Upper lobe of right lung (tissue), 1 donor: ENCODE measurements at places on chromosomes 7 and 10. TPM values are rescaled to one million over a fixed set of nuclear protein-coding genes. Genes with fewer than 3 reads are reported as not detected.

GRCh38 chr10:51806079-51806835 lies 106.9 kb upstream of the CSTF2T start:
- H3K27me3 ChIP-seq, result no peaks in the 10 kb centered on the region
- H3K4me1 ChIP-seq, result no peaks in the 10 kb centered on the region
- no peak for DNase-seq
- no peak overlapping the region for H3K27ac ChIP-seq

GRCh38 chr7:150871601-150872000 lies 19.3 kb downstream of the AOC1 start:
- DNase-seq, result no peak
- H3K4me1 ChIP-seq, result peaks cover 4% of the 10 kb centered on the region
- H3K27ac ChIP-seq, result no peak overlapping the region
- no peaks in the 10 kb centered on the region for H3K27me3 ChIP-seq
- no peak overlapping the region for H3K4me3 ChIP-seq

DNA sequence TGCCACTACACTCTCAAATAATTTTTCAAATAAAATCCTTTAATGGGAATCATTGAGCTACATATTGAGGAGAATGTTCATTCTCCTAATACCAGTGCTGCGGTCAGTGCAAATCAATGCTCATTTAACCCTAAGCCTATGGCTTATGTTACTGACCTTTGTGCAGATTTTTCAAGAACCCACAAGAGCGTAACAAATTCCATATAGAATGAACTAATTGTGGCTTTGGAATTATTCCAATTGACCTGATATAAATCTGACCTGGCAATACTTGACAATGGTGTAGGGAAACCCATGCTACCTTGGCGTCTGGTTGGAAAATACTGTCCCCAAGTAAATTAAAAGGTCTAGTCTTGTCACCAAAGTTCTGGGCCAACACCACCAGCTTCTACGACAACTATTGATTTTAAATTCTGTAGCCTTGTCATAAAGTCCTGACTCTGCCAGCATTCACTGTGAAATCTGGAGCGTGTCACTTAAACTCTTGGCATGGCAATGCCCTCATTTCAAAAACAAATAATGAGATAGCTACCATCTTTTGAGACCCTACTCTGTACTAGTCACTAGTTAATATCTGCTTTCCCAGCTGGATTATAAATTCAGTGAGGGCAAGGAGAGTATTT lies 320.9 kb downstream of the AHR start:
- H3K4me3 ChIP-seq, result no peak overlapping the region
- peaks cover 3% of the 10 kb centered on the region for H3K4me1 ChIP-seq
- no peak overlapping the region for H3K27ac ChIP-seq
- no peaks in the 10 kb centered on the region for H3K36me3 ChIP-seq

Gene PFKP
- total RNA-seq, result 29.3 TPM

GRCh38 chr7:44512736-44513135 lies 22.3 kb upstream of the NUDCD3 start:
- no peaks in the 10 kb centered on the region for H3K27me3 ChIP-seq
- no peak for DNase-seq
- H3K27ac ChIP-seq, result no peak overlapping the region

Gene BAIAP2L1
- 22.9 TPM for total RNA-seq

GRCh38 chr10:36390221-36390620 lies 735.2 kb upstream of the ANKRD30A start:
- no peaks in the 10 kb centered on the region for H3K36me3 ChIP-seq
- DNase-seq, result no peak
- H3K27ac ChIP-seq, result no peak overlapping the region

Gene NACAD
- total RNA-seq, result 2.3 TPM

GRCh38 chr7:111730476-111731300 lies 168.4 kb upstream of the IMMP2L start:
- peaks cover 57% of the 10 kb centered on the region for H3K36me3 ChIP-seq
- no peak overlapping the region for H3K4me3 ChIP-seq
- H3K27ac ChIP-seq, result no peak overlapping the region
- peaks cover 5% of the 10 kb centered on the region for H3K4me1 ChIP-seq
- no peak for DNase-seq

Gene CPED1
- 39.2 TPM for total RNA-seq

Gene FAM24A
- total RNA-seq, result not detected

Gene RELN
- 5.6 TPM for total RNA-seq

Gene GDF10
- 16.8 TPM for total RNA-seq

Gene KMT2C
- total RNA-seq, result 99.0 TPM

Gene MCM10
- 0.78 TPM for total RNA-seq

DNA sequence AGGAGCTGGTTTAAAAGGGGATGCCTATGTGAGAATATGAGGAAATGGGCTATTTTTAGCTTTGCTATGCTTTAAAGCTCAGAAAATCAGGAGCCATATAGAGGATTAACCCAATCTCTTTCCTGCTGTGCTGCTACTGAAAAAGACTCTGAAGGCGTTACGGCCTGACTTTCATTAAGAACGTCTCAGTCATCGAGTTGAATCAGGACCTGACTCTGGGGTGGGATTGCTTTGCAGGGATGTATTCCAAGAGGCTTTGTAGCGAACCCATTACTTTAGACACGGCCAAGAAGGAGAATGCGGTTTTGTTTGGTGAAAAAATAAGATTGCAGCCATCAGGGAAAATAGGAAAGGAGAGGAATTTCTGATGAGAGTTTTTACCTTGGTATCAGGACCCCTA lies 426.9 kb downstream of the CCSER2 start:
- no peaks in the 10 kb centered on the region for H3K27me3 ChIP-seq
- H3K4me3 ChIP-seq, result no peak overlapping the region
- no peaks in the 10 kb centered on the region for H3K36me3 ChIP-seq
- no peak for DNase-seq
- no peak overlapping the region for H3K27ac ChIP-seq
- H3K4me1 ChIP-seq, result no peaks in the 10 kb centered on the region

Gene KLLN
- total RNA-seq, result 0.41 TPM

Gene ITPRID1
- total RNA-seq, result not detected

DNA sequence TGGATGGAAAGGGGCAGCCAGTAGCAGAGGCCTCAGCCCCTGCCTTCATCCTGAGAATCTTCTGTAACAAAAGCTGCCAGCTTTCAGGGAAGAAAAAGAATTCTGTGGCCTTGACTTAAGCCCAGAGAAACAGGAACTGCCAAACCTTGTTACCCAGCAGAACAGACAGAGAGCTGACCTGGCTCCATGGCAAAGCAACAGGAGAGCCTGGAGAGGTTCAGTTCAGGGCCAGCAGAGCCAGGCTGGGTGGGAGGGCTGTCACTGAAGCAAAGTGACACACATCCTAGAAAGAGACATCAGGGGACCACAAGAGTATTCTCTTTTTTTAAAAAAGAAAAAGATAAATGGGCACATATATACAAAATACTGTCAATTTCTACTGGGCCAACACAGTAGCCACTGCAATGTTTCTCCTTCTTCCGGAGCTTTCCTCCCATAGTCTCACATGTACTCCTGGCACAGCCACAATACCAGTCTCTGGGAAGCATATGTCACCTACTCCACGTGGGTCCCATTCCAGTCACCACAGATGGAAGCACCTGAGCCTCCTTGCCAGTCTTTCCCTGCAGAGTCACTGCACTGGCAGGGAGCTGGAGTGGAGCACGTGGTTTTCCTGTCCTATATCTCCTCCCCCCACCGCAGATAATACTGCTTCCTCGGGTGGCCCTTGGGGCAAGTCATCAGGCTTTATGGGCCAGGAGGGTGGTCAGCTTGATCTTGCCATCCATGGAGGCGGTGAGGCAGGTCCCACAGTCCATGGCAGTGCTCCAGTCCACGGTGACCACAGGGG lies 15.2 kb upstream of the CYREN start:
- no peaks in the 10 kb centered on the region for H3K4me1 ChIP-seq
- no peaks in the 10 kb centered on the region for H3K27me3 ChIP-seq
- no peak for DNase-seq
- H3K36me3 ChIP-seq, result peaks cover 81% of the 10 kb centered on the region

GRCh38 chr10:110372656-110373055 lies 67.9 kb upstream of the SMNDC1 start:
- H3K4me1 ChIP-seq, result peaks cover 9% of the 10 kb centered on the region
- no peak overlapping the region for H3K27ac ChIP-seq
- no peaks in the 10 kb centered on the region for H3K36me3 ChIP-seq
- no peaks in the 10 kb centered on the region for H3K27me3 ChIP-seq
- no peak overlapping the region for H3K4me3 ChIP-seq

DNA sequence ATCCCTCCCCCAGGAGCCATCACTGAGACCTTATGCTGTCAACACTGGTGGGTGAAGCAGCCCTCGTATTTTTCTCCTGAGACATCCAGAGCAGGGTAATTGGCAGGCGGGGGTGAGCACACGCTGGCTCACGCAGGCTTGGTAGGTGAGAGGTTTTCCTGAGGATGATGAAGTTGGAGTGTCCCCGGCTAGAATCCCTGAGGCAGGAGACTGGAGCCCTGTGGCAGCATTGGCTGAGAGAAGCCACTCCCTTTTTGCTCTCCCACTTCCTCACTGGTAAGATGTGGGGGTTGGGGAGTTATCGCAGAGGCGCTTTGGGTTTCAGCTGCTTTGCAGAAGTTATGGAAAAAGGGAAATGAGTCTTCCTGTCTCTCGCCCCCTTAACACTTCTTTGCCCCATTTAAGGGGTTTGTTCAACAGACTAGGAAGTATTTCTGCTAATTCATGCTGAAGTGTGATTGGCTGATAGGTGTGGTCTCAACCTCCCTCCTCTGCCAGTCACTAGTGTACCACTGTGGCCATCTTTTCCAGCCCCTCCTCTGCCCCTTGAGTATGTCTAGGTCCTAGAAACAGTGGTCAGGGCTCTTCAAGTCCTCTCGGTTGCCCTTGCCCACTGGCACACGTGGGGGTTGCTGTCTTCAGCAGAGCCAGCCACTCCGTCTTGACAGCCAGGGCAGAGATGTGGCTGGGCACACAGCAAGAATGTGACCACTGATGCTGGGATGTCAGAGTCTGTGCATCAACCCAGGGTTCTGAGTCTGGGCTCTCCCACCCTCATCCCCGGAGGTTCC lies 5.7 kb downstream of the ARPC1B start:
- peaks cover 33% of the 10 kb centered on the region for H3K36me3 ChIP-seq
- peak overlapping the region; percentile 90 for H3K27ac ChIP-seq
- peaks cover 58% of the 10 kb centered on the region for H3K4me1 ChIP-seq
- DNase-seq, result no peak
- peak overlapping the region; percentile 37 for H3K4me3 ChIP-seq

Gene CDNF
- 0.61 TPM for total RNA-seq

- peak; percentile 56 for DNase-seq
- H3K27me3 ChIP-seq, result no peaks in the 10 kb centered on the region
- H3K4me3 ChIP-seq, result no peak overlapping the region
- H3K36me3 ChIP-seq, result no peaks in the 10 kb centered on the region
Observed at GRCh38 chr10:132372516-132373095, 24.4 kb upstream of the PWWP2B start.

- H3K36me3 ChIP-seq, result no peaks in the 10 kb centered on the region
- H3K4me1 ChIP-seq, result no peaks in the 10 kb centered on the region
- H3K27me3 ChIP-seq, result no peaks in the 10 kb centered on the region
- no peak overlapping the region for H3K4me3 ChIP-seq
- H3K27ac ChIP-seq, result peak overlapping the region; percentile 44
Observed at GRCh38 chr10:11715815-11716494, 26.2 kb upstream of the ECHDC3 start.

DNA sequence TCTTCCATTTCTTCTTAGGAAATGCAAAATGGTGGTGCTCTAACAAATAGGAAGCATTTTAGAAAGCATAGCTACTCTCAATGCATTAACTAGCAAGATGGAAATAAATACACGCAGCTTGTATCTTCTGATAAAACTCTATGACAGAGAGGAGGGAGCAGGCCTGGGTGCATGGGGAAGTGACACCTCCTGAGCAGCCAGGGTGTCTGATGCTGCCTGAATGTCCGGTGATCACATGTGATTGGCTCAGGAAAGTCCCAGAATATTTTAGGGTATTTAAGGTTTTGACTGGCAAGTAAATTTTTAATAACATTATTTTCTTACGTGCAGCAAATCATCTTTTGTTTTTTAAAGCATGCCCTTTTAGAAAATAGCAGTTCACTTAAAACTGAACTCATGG lies 261.0 kb upstream of the KLF6 start:
- H3K4me3 ChIP-seq, result no peak overlapping the region
- H3K4me1 ChIP-seq, result peaks cover 6% of the 10 kb centered on the region
- H3K27ac ChIP-seq, result no peak overlapping the region
